Esophagus squamous epithelium (tissue), 5 donors: ENCODE measurements at places on chromosomes 7 and 10.

DNA sequence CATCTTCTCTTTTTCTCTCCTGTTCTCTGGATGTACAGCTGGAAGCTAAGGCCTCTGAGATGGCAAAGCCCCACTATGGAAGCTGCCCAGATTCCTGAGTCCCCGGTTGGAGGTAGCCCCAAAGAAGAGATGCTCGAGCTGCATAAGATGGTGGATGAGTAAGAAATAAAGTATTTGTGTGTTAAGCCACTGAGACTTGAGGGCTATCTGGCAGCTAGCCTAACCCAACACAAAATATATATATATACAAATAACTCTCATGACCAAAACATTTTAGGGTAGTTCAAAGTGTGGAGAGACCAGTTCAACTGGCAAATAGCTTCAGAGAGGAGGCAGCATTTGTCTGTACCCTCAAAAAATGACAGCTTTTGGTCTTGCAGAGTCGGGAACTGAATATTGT is 72.4 kb upstream of the PDE1C start:
- no peak for DNase-seq

- no peak for DNase-seq
Observed at GRCh38 chr7:143000648-143001047, 26.3 kb downstream of the OR9A2 start.

DNA sequence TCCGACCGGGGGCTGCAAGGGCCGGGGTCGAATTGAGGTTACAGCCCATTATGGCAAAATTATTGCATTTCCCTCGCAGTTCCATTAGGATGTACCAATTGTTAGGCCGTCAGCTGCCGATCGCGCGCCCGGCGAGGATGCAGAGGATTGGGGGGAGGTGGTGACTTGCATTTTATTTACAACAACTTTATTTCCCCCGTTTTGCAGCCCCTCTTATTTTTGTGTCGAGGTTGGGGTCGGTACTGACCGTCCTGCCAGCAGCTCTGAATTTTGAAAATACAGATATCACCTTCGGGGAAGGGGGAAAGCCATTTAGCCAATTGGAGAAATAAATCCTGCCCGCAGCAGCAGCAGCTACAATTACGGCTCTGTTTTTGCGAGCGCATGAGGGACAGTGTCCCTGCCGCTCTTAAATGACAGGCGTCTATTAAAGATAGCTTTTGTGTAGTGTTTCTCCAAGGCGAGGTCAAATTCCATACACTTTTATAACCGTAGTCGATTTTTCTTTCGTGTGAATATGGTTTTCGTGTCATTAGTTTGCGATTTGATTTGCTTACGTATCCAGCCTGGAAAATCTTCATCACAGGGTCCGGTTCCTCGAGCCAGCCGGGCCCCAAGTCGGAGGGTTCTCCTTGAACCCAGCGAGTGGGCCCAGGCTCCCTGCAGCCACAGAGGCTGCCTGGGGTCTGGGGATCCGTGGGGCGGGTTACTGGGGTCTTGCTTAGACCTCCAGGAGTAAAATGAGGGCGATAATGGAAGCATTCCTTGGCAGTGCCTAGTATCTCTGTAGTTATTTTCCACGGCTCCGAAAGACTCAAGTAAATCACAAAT is 684 bp upstream of the HOXA5 start:
- no peak for DNase-seq

DNA sequence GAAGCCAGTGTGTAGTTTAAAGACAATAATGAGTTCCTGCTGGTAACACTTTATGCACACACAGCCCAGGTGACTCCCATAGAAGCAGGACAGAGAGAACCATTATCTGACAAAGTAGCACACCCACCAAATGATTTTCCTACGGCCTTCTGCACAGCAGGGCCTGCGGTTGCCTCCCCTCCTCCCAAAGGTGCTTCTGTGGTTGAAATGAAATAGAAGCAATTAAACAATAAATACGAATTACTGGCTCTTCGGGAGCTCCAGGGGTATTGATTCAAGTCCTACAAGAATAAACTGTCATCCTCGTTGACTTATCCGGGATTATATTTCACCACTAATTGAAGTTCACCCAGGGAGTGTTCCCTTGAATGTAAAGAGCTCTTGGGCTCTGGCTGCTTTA is 172.1 kb downstream of the ACTR3B start:
- no peak for DNase-seq

- DNase-seq: no peak
Observed at GRCh38 chr10:132595854-132596253, 58.3 kb downstream of the INPP5A start.

DNA sequence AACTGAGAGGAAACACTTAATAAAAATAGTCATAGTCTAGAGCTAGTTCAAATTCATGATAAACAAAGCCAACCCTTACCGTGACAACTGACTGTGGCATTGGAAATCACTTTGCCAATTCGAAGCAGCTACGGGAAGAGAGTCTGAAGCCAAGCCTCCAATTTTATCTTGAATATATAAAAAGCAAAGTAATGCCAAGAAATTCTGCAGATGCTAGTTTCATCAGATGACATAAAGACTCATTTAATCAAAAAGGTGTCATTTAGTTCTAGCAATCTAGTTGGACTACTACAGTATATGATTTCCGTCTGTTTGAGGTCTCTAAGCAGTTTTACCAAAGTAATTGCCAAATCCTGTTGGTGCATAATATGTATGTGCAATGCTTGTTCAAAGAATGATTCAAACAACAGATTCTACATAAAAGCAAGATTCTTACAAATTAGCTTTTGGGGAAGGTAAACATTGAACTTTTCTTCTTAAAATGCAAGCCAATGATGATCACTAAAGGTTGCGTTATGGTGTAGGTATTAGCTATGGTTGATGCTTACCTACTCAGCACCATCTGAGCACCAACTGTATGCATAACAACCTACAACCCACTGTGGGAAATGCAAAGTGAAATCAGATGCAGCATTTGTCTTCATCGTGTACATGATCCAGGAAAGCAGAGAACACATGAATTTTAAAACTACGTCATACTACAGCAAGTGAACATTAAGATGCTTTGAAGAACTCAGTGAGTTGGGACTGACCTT is 2.8 kb downstream of the FAM171A1 start:
- DNase-seq: no peak

DNA sequence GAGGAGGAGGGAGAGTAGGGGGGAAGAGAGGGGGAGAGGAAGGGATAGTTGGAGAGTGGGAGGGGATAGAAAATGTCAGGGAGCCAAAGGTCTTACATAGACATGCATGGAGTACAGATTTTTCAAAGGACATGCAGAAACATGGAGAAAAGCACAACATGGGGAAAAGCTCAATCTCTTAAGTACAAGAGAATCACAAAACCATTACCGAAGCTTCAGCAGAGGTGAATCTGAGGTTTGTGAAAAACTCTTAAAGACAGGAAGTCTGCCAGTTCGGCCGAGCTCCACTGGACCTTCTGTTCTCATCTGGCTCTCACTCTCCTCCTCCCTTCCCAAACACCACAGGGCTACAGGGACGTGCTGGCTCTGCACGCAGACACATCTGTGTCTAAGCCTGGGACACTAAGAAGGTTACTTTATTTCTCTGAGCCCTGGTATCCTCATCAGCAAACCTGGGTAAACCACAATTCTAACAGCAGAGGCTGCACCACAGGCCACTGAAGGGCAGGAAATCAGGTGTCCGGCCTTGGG is 133.9 kb downstream of the COBL start:
- no peak for DNase-seq

DNA sequence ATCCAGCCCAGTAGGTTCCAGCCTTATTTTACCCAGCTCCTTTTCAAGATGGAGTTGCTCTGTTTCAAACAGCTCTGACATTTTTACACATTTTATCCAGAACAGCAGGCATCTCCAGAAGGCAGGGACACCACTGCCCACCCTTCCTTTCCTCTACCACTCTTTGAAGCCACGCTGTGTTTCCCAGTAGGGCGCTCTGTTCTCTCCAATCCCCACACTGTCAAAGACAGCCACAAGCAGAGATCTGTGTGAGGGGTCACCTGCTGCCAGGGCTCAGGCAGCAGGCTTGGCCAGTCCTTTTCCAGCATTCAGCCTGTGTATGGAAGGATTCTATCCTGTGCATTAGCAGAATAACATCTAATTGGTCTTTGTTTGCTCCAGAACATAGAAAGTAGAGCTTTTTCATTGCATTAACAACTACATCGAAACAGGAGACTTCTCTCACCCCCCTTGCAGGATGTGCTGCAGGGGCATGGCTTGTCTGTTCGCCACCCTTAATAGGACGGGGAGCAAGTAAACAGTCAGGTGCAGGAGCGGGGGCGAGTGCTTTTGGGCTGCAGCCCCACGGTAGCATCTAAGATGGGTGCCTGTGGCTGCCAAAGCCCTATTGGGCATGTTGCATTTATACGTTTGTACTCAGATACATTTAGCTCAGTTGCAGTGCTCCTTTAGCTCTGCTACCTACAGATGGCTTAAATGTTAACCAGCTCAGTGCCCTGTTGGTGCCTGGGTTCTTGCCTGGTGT is 326.1 kb downstream of the GALNT17 start:
- DNase-seq: no peak

GRCh38 chr10:58299580-58299979 is 30.6 kb downstream of the CISD1 start:
- no peak for DNase-seq

- no peak for DNase-seq
Observed at GRCh38 chr7:5424749-5425506, 1.3 kb upstream of the TNRC18 start.

DNA sequence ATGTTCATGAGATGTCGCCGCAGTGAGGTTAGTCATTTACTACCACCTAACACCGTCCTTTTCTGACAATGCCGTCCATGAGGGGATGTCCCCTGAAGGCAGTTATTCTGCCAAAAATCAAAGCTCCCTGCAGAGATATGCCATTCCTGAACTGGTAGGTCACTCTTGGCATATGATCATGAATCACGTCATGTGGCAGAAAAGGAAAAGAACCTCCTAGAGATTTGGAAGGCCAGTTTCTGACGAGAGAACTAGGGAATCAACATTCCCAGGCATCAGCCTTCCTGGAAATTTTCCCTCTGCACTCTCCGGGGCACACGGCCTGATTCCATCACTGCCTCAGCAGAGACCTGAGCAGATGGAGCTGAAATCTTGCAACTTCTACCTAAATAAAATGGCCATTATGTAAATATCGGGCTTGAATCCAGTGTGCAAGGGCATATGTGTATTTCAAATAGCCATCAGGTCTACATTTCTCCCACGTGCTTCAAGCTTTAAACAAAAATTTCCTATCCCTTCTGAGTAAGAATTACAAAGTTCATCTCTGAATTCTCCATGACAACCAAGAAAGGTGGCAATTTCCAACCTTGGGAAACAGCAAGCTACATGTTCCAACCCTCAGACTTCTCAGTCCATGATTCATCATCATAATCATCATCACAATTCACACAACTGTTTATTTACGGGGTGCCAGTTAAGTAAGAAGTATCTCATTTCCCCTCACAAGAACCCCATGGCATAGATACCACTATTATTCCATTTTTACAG is 46.5 kb downstream of the AMPH start:
- no peak for DNase-seq

DNA sequence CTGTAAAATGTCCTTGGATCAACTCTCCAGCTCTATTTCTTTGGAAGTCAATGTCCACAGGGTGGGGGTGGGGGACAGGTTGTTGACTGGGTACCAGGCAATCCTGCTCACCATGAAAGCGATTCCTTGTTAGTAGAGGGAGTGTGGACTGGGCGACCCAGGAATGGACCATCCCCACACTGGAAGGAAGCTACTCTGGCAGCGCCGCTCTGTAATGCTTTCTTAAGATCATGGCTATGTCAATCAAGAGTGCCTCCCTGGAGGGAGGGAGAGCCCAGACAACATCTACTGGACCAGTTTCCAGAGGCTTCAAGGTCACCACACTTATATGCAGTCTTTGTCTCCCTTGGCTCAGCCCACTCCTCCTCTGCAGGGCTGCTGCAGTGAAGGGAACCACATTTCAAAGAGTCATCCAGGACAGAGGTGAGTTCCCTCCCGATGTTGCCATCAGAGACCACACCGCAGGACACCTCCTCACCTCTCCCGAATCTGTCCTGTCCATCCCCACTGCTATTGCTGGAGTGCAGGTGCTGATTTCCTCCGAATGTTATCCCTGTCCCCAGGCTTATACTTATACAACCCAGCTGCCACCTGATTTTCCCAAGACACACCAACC is 6.9 kb downstream of the GIMAP5 start:
- DNase-seq: no peak

DNA sequence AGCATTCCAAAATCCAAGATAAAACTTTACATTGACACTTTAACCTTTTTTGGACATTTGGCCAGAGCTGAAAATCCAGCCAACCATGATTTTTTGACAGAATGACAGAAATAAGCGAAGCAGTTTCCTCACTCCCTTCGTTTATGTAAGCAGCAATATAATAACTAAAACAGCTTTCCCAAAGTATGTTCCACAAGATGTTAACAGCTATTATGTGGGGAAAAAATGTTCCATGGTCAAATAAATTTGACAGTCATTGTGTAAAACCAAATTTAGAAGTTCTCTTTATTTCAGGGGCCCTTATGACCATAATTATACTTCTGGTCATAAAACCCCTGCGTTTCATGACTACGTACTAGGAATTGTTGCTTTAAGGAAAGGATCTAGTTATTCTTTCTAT is 416.5 kb downstream of the MAGI2 start:
- no peak for DNase-seq

DNA sequence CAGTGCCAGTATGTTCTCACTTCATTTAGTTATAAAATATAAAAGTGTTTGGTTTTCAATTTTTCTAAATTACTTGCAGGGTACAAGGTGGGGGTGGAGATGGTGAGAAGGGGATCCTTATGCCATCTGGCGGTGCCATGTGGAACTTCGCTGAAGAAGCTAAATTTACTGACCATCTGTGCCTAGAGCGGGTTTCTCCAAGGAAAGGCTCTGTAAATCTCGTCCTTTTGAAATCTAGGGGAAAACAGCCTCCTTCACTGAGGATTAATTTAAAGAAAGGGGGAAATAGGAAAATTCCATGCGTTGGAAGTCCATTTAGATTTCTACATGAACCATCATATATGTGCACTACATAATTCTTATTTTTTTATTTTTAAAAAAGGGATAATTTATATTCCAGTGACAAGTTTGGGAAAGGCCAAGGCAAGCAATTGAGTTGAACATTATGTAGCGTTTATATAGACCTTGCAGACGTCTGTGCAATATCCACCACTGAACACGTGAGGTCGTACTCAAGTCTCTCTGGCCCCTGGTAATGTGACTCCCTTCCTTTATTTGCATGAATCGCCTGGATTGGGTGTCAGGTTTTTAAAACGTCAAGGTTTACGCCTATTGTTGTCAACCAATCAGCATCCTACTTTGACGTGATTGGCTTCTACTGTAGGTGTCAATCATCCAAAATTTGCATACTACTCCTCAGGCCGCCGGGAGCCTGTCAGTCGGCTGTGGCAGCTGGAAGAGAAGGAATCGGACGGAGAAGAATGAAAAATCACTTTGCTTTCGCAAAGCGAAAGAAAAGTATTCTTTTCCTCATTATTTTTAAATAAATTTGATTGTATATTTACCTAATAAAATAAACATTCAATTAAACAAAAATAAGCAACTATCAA is 297.1 kb upstream of the NFE2L3 start:
- no peak for DNase-seq

DNA sequence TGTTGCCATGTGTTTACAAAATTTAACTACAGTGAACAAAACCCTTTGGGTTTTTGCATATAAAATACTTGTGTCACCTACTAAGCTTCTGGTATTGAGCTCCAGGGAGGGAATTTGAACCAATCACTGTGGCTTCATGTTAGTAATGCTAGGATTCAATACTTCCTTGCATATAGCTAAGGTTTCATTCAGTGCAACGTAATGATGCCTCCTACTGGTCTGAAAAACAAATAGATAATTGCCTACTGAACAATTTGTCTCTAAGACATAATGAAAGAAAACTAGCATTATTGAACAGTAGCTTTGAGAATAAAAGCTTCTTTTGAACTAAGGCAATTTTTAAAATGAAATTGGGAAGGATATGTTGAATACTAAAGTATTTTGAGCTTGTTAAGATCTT is 244.4 kb downstream of the ZWINT start:
- DNase-seq: no peak
